ENCODE measurements at places on chromosomes 1 and 21. TPM values are rescaled to one million over a fixed set of nuclear protein-coding genes. Genes with fewer than 3 reads are reported as not detected.

GRCh38 chr1:202282025-202282371, 59.7 kb downstream of the UBE2T start:
- DNase-seq, result no peak

DNA sequence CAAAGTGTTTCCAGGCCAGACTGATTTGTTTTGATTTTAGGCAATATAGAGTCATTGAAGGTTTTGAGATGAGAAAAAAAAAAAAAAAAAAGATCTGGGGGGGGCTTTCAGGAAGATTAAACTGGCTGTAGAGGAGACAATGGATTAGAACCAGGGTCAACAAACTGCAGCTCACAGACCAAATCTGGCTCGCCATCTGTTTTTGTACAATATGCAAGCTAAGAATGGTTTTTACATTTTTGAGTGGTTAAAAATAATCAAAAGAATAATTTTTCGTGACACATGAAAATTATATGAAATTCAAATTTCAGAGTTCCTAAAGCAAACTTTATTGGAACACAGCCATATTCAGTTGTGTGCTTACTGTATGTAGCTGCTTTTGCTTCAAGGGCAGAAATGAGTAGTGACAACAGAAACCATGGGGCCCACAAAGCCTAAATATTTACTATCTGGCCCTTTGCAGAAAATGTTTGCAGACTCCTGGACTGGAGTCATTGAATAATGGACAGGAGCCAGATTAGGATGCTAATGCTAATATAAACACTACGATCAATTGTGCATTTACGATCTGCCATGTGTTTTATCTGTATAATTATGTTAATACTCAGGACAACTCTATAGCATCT, 375.7 kb upstream of the DAB1 start:
- DNase-seq, result no peak

GRCh38 chr1:233281711-233282581, 13.6 kb downstream of the PCNX2 start:
- peak; percentile 36 for DNase-seq

DNA sequence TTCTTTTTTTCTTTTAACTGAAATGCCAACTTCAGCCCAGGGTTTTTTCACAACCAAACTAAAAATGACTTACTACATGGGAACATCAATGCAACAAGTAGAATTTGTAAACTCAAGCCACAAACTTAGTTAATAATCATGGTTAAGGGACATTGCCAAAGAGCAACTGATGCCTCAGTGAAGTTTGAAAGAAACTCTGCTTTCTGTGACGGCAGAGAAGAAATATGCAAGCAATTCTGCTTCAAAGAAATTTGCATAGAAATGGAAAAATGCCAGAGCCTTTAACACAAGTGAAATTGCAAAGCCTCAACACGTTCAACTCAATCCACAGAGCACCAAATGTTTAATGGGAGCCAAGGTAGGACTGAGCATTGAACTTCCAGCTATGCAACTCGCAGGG, 5.0 kb upstream of the CHD5 start:
- DNase-seq, result no peak

DNA sequence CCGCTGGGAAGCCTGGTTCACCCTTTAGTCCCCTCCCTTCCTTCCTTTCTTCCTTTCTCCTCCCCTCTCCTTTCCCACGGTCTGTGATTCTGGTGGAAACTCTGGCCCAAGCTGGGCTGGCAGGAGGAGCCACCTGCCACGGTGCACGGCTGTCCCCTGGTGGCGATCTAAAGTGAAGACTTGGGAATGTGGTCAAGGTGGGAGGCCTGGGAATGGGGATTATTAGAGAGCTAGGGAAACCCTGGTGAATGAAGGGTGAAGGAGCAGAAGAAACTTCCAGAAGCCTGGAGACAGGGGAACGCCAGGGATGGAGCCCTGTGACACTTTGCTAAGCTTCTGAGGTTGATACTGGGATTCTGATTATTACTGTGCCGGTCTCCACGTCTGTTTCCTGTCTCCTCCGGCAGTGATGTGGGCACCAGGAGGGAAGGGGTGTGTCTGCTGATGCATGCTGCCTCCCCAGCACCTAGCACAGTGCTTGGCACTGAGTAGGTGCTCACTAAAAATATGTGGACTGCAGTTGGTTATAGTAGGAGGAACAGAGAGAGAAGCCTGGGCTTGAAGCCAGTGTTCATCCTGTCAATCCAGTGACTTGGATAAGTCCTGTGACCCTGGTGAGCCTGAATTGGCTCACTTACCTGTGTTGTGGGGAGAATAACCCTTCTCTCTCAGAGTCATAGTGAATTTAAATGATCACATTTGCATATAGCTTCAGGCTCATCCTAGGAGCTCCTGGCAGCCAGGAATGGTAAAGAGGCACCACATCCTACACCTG, 71.2 kb upstream of the NBPF3 start:
- DNase-seq, result peak; percentile 57

DNA sequence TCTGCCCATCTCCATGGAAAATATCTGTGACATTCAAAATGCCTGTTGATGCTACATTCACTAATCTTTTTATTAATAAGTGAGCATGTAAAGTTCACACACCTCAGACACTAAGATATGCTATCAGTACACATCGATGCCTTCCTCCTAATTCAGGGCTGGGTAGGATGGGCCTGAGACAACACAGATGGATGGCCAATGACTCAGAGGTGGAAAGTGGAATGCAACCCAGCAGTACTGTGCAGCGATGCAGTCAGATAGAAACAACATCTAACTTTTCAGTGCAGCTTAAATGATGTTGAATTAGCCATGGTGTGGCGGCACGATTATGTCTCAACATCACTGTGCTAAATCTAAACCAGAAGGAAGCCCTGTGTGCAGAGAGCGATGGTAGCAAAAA, 161.6 kb upstream of the KCNJ15 start:
- no peak for DNase-seq

DNA sequence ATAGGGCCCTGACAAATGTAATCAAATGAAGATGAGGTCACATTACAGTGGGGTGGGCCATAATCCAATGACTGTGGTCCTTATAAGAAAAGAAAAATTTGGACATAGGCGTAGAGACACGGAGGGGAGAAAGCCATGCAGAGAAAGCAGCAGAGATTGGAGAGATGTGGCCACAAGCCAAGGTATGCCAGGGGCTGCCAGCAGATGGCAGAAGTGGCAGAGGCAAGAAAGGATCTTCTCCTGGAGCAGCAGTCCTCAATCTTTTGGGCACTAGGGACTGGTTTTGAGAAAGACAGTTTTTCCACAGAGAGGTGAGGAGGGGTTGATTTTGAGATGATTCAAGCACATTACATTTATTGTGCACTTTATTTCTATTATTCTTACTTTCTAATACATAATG, 355.1 kb downstream of the NPHP4 start:
- DNase-seq, result peak; percentile 50

DNA sequence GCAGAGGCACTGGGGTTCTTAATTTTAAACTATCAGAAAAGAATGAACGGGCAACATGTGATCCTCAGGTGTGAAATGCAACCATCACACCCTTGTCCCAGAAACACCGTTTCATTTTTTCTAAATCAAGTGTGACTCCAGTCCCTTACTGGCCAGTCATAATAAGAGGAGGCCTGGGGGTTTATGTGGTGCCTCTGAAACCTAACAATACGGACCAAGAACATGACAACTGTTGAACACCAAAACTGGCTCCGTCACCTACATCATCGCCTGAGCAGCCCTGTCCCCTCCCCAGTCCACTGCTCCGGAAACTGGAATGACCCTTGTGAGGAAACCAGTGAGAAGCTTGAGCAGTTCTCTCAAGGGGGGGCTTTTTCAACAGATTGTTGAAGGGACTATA, 55.9 kb upstream of the KIF26B start:
- no peak for DNase-seq

The COL11A1 gene
- not detected for total RNA-seq

The BRWD1 gene
- 29.3 TPM for total RNA-seq
